ENCODE measurements at places on chromosomes 7 and 10. TPM values are rescaled to one million over a fixed set of nuclear protein-coding genes. Genes with fewer than 3 reads are reported as not detected.

DNA sequence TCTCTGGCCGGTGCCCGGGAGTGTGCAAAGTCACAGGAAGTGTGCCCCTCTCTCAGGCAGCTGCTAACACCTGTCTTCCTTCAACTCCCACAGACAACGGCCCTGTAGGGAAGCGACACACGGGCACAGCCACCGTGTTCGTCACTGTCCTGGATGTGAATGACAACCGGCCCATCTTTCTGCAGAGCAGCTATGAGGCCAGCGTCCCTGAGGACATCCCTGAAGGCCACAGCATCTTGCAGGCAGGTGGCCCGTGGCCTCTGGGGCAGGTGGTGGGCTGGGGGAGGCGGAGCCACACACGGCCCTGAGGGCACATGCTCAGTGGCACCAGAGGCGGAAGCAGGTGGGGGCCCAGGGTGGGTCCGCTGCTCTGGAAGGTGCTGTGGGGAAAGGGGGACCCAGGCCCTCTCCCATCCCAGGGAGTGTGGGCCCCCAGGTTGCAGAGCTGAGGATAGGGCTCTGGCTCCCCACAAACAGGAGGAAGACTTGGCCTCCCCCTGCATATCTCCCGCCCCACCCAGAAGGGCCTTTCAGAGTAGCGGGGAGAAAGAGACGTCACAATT lies 6.9 kb downstream of the C10orf105 start:
- H3K27ac ChIP-seq: peak overlapping the region; percentile 88
- H3K4me3 ChIP-seq: peak overlapping the region; percentile 18
- H3K27me3 ChIP-seq: no peaks in the 10 kb centered on the region
- peaks cover 52% of the 10 kb centered on the region for H3K4me1 ChIP-seq
- no peaks in the 10 kb centered on the region for H3K36me3 ChIP-seq

DNA sequence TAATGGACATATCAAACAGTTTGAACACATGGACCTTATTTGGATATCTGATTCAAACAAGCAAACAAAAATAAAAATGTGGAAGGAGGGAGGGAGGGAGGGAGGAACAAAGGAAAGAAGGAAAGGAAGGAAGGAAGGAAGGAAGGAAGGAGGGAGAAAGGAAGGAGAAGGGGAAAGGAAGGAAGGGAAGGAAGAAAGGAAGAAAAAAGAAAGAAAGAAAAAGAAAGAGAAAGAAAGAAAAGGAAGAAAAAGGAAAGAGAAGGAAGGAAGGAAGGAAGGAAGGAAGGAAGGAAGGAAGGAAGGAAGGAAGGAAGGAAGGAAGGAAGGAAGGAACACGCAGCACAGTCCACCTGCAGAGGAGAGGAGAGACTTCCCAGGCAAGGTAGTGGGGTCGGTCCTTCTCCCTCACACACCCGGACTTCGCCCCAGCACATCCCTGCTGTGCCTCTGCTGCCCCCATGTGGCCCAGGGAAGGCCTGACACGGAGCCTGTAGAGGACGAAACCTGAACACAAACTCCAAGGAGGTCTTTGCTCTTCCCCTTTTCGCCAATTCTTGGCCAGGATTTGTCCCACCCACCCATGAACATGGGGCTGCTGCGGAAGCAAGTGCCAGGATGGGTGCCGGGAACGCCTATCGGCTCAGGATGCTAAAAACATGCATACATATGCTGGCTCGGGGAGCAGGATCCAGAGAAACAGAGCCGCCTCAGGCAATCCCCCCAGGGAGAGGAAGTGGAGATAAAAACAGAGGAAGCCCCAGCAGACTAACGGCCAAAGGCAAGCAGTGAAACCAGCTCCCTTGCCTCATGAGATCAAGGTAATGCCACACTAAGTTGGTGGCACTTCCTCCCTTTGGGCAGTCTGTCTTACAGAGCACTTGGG lies 52.3 kb upstream of the DGKI start:
- peaks cover 72% of the 10 kb centered on the region for H3K36me3 ChIP-seq
- H3K27me3 ChIP-seq: no peaks in the 10 kb centered on the region
- no peak overlapping the region for H3K27ac ChIP-seq

DNA sequence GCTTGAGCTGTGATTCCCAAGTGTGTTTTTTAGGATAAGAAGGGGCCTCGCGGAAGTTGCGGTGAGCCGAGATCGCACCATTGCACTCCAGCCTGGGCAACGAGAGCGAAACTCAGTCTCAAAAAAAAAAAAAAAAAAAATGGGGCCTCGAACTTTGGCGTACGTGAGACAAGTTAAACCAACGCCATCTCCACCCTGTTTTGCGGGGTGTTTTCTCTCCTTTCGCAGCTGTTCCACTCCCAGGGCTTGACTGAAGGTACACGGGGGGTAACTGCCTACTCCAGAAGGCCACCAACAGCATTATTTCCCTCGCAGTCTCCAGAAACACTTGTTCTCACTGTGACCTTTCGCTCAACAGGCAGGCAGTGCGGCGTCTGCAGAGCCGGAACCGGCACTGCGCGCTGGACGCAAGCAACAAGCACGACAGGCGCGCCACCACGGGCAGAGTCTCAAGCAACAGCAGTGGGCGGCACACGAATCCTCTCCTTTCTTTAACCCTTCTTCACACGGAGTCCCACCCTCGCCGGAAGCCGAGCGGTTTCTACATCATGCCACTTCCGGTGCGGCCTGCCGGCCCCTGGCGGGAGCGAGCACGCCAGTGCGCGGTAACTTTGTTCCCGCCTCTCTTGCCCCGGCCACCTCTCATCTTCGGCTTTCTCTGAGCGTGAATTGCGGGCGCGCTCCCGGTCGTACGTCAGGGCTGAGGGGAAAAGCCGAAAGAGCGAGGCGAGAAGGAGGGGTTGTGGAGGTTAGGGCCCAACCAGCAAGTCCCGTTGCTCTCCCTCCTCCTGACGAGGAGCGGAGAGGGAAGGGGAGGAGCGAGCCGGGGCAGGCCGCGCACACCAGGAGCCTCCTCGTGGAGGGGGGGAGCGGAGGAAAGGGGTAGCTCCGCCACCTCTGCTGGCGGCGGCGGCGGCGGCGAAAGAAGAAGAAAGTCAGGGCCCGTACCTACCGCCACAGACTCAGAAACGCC lies 814 bp upstream of the CDK13 start:
- H3K27ac ChIP-seq: peak overlapping the region; percentile 97
- peak; percentile 99 for DNase-seq
- H3K4me1 ChIP-seq: peaks cover 30% of the 10 kb centered on the region
- no peaks in the 10 kb centered on the region for H3K36me3 ChIP-seq

SMNDC1 gene
- 9.7 TPM for total RNA-seq

DNA sequence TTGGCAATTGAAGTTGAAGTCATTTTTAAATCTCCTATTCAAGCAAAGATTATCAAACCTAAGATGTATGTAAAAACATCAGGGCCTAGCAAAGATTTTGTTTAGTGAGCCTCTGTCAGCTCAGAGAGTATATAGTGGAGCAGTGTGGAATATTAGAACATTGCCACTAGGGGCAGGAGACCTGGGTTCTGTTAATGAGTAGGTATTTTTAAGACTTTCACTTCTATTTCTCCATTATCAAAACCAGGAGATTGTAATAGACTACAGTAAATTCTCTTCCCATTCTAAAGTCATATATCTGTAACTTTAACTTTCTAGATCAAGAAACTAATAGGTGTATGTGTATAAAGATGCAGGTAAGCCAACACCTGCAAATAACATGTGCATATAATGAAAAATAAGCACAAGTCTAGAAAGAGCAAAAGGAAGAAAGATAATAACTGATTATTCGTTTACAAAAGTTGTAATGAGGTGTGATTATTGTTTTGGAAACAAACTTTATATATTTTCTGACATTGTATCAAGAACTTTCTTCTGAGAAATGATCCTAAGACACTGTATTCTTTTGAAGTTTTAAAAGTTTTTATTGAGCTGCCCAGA lies 64.4 kb downstream of the KCND2 start:
- no peaks in the 10 kb centered on the region for H3K4me1 ChIP-seq
- no peak for DNase-seq
- no peak overlapping the region for H3K4me3 ChIP-seq
- no peaks in the 10 kb centered on the region for H3K27me3 ChIP-seq
- H3K36me3 ChIP-seq: no peaks in the 10 kb centered on the region

GRCh38 chr7:1678571-1679325 lies 8.7 kb downstream of the ELFN1 start:
- DNase-seq: no peak
- H3K36me3 ChIP-seq: no peaks in the 10 kb centered on the region
- no peak overlapping the region for H3K27ac ChIP-seq

DNA sequence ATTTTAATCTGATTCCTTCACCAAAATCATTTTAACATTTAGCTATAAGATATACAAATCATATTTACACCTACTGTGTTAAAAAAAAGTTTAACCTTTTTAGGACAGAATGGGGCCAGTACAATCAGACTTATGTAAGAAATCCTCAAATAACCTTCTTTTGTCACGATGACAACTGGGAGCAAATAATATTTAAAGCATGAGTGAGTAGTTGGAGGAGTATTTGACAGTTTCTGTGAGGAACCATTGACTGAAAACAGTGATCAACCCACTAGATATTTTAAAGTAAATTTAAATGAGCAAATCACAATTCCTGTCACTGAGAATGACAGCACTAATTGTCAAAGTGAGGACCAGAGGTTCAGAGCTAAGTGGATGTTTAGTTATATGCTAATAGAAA lies 289.1 kb downstream of the CNTNAP2 start:
- H3K4me3 ChIP-seq: no peak overlapping the region
- no peak for DNase-seq

- no peak overlapping the region for H3K4me3 ChIP-seq
- no peaks in the 10 kb centered on the region for H3K27me3 ChIP-seq
- no peaks in the 10 kb centered on the region for H3K4me1 ChIP-seq
- DNase-seq: no peak
These were observed 13.7 kb downstream of the MYL10 start for GRCh38 chr7:101615446-101615845.

DNA sequence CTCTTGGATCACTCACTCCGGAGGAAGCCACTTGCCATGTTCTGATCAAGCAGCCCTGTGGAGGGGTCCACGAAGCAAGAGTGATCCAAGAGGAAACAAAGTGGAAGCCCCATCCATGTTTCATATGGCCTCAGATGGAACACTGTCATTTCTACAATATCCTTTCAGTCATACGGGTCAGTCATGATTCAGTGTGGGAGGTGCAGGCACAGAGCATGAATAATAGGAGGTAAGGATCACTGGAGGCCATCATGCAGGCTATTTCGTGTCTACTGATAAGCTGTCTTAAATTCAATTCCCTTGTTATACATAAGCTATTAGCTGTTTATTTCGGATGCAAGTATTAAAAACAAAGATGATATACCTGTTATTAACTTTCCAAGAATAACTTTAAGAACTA lies 36.8 kb downstream of the VPS41 start:
- H3K27ac ChIP-seq: no peak overlapping the region
- H3K4me3 ChIP-seq: no peak overlapping the region
- DNase-seq: no peak
- H3K4me1 ChIP-seq: no peaks in the 10 kb centered on the region
- no peaks in the 10 kb centered on the region for H3K27me3 ChIP-seq

ADRB1 gene
- total RNA-seq: 4.2 TPM

DNA sequence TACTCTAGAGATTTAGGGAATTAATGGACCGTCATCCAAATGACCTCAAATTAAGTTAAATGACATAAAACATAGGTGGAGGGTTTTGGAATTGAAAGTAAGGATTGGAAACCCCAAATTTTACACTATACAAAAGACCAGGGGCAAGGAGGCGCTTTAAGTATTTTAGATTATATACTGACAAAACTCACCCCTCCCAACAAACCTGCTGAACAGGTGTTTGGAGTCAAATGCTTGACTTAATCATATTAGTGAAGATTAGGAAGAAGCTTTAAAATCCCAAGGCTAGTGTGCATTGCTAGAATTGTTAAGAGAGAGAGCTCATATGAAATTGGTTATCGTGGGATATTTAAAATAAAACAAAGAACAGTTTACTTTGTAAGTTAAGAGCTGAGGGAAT lies at the start of gene GNGT1:
TSS of gene GNGT1 (plus strand) at position 301 of the 400 bp plus-strand sequence. CDS start 180 bp downstream, outside the sequence.
- H3K36me3 ChIP-seq: no peaks in the 10 kb centered on the region
- no peak within 1 kb of the TSS for H3K27ac ChIP-seq
- DNase-seq: no peak
- H3K4me3 ChIP-seq: no peak within 1 kb of the TSS
- peaks cover 12% of the 10 kb centered on the region for H3K4me1 ChIP-seq
